ENCODE measurements at places on chromosomes 16 and 17.

DNA sequence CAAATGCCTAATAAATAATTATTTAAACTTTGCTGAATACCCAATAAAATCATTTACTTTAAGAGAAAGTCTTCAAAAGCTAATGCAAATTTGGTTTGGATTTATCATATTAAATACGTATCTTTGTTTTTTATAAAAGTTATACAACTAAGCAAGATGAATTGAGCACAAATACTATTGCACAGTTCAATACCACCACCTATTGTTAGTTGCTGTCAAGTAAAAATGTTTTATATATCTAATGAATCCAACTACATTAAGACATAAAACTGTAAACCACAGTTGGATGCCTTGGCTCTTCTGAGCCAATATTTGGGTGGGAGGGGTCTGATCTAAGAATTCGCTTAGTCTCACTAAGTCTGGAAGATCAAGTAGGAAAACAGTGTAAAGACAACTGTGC lies 7.7 kb downstream of the FBXL20 start:
- no peak for DNase-seq

GRCh38 chr17:69406941-69407340 lies 7.6 kb upstream of the MAP2K6 start:
- DNase-seq = no peak

- no peak for DNase-seq
These were observed 130.9 kb downstream of the RPTOR start for GRCh38 chr17:80675438-80676095.

- no peak for DNase-seq
These were observed at the start of gene CCL23 for GRCh38 chr17:36017799-36018198. CCL23 (minus strand) TSS chr17:36017972; CDS start chr17:36017897, 75 bp downstream.

- DNase-seq = no peak
These were observed 246.1 kb downstream of the SLC39A11 start for GRCh38 chr17:72846399-72846798.

GRCh38 chr17:35390156-35390555 lies 16.7 kb upstream of the SLFN11 start:
- no peak for DNase-seq

GRCh38 chr17:34383216-34383615 lies 20.2 kb upstream of the CCL1 start:
- no peak for DNase-seq

DNA sequence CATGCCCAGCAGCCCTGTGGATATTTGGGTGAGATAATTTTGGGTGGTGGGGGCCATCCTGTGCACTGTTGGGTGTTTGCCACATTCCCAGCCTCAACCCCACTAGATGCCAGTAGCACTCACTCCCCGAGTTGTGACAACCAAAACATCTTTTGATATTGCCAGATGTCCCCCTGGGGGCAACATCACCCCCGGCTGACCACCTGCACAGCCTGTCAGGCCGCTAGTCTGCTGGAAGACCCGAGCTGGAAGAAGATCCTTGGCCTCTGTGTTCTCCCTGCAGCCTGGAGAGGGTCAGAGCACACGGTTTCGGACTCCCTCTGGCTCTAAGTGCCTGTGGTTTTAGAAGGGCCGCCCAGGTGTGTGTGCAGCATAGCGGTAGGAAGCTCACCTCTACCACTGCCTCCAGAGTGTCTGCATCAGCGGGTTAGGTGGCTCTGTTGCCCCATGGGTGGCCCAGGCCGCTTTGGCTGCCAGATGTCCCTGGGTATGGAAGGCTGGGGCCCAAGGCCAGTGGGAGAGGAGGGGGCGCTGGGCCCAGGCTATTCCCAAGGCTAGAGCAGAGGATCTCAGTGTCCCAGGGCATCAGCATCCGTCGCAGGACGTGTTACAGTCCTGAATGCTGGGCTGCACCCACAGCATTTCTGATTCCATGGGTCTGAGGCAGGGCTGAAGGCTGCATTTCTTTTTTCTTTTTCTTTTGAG lies 195.8 kb upstream of the GSE1 start:
- no peak for DNase-seq

GRCh38 chr17:4134721-4135120 lies 8.1 kb downstream of the ZZEF1 start:
- no peak for DNase-seq

- DNase-seq = no peak
These were observed 59.1 kb downstream of the TRIM37 start for GRCh38 chr17:59047616-59048015.

GRCh38 chr16:81564421-81564911 lies 119.9 kb downstream of the CMIP start:
- no peak for DNase-seq

- no peak for DNase-seq
These were observed 169.0 kb upstream of the ZFHX3 start for GRCh38 chr16:73216932-73217331.

- no peak for DNase-seq
These were observed 62.9 kb upstream of the RCVRN start for GRCh38 chr17:9968008-9968407.

DNA sequence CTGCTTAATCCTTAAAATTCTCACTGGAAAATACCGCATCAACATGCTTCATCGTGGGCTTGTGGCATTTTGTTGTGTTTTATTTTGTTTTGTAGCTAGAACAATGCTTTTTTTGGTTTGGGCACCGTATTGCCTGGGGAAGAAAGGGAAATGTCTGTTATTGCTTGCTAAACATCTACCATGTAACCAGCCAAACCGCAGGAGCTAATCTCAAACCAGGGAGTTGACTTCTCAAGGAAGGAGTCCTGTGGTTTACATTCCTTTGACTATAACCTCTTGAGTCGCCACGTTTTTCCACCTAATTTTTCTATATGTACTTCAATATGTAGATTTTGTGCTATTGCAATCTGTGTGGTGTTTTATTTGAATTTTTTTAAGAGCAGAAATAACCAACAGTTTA lies 593.5 kb upstream of the SOX9 start:
- no peak for DNase-seq

GRCh38 chr17:78345172-78345571 lies 14.7 kb downstream of the SOCS3 start:
- DNase-seq = no peak

- DNase-seq = no peak
These were observed 285.7 kb downstream of the SOX9 start for GRCh38 chr17:72406498-72406897.

- DNase-seq = no peak
These were observed 71.6 kb downstream of the ABCC1 start for GRCh38 chr16:16021020-16021419.

- DNase-seq = no peak
These were observed 27.4 kb upstream of the GINS2 start for GRCh38 chr16:85716022-85716679.

DNA sequence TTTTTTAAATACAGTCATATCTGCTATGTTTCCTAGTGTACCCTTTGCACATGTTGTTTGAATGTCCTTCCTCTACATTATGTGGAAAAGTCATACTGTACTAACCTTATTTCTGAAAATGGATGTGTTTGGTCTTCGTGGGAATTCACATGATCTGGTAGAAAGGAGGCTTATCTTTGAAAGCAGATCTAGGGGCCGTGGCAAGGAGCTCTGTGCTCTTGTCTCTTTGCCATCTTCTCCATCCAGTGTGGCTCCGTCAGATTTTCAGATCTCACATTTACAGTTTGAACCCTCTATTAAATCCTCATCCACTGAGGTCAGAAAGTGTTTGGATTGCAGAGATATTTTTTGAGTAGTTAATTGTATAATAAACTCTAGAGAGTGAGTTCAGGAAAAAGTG lies 32.9 kb downstream of the MAP2K4 start:
- DNase-seq = no peak
